ENCODE measurements at places on chromosomes 13 and 19.

- DNase-seq = no peak
These were observed 4.1 kb downstream of the MAB21L1 start for GRCh38 chr13:35472323-35472881.

GRCh38 chr13:67950603-67951002, 720.5 kb upstream of the PCDH9 start:
- no peak for DNase-seq

DNA sequence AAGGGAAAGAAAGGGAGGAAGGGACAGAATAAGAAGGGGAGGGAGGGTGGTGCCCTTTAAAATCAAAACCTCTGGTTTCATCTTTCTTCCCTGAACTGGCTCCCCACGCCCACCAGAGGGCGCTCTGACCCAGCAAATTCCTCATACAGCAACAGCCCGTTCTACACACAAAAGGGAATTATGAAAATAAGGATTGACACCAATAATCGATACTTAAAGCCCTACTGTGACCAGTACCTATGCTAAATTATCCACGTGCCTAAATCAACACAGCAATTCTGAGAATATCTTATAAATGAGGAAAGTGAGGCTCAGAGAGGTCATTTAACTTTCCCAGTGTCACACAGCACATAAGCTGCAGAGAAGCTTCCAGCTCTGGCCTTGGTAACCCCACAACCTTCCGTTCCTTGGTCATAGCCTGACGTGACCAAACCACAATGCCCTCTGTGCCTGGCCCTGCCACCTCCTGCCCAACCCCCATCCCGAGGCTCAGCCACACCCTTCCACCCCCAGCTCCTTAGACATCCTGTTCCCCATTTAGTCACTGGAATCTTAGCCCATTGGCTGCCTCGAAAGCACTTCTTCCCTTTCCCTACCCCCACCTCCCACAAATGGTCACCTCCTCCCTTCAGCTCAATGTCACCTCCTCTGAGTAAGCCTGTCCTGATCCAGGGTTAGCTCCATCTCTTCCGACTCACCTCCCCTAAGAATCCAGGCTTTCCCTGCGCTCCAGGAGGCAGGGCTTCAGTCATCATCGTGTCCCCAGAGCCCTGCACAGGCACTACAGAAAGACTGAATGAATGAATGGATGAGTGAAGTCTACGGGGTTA, 34.2 kb upstream of the PNMA8B start:
- peak; percentile 82 for DNase-seq

DNA sequence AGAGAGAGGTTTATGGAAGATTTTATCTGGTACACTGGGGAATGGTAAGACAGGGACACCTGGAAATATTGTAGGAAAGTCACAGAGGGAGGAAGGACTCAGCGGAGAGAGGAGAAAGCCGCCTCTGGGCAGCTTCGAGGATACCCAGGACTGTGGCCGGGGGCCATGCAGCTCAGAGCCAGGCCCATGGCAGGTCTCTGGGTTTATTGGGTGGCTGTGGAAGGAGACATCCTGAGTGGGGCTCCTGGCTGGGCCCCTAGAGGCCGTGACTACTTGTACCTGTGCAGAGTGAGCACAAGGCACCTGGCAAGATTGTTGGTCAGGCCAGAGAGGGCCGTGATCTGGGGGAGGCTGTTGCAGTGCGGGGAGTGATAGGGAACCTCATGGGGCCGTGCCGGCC, 3.4 kb downstream of the DAZAP1 start:
- no peak for DNase-seq

- no peak for DNase-seq
These were observed 16.9 kb downstream of the CBY2 start for GRCh38 chr13:45718992-45719391.

DNA sequence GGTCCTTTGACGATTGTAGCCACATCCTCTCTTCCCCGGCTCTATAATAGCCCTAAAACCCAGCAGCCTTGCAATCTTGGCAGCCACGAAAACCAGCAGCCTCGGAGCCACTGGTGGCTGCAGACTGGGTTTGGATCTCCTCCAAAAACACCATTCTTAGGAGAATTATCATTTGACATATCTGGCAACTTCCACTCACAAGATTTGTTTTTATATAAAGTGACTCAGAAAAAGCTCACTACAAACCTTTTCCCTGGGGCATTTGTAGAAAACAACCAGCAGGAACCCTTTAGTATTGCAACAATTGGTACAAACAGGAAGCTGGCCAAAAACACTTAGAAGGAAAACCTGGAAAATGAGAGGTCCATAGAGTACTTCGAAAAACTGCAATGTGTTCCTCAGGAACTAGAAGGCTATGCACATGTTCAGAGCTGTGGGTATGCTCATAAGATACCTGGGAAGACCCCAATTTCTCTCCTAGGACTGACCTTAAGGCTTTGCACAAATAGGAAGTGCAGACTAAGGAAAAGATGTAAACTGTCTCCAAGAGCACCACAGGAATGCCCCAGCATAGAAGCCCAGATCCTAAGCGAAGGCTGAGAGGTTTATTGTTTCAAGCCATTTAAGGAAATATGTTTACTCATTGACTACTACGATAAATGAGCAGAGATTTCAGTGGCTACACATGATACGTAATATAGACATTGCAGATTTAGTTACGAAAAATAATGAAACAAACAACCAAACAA, 71.2 kb downstream of the MYO16 start:
- DNase-seq = no peak

DNA sequence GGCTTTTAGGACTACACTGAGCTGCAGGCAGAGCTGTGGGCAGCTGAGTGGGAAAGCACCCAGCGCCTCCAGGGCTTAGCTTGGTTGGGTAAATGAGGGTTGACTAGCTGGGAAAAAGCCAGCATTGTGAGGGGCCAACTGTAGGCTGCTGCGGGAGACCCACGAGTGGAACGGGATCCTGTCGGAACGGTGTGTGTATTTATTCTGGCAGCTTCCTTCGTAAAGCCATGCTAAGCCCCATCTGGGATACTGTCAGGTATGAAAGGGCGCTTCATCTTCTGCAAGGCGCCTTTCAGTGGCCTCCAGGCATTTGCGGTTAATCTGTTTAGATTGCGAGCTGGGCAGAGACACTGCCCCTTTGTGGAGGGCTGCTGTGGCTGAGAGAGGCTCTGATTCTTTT, 39.5 kb upstream of the CNMD start:
- no peak for DNase-seq

- DNase-seq = no peak
These were observed 78.7 kb downstream of the RNF17 start for GRCh38 chr13:24842549-24843274.

DNA sequence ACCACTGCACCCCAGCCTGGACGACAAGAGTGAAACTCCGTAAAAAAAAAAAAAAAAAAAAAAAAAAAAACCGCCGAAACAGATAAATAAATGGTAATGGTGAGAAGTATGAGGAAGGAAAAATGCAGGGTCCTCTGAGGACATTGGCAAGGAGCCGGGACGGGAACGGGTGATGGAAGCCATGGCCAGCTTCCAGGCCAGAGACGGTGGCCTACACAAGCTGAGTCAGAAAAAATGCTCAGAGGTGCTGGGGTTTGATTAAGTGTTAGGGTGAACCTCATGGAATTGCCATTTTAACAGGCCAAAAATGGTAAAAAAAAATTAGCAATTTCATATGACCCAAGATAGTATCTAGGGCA, 866 bp upstream of the ZSWIM4 start:
- no peak for DNase-seq

DNA sequence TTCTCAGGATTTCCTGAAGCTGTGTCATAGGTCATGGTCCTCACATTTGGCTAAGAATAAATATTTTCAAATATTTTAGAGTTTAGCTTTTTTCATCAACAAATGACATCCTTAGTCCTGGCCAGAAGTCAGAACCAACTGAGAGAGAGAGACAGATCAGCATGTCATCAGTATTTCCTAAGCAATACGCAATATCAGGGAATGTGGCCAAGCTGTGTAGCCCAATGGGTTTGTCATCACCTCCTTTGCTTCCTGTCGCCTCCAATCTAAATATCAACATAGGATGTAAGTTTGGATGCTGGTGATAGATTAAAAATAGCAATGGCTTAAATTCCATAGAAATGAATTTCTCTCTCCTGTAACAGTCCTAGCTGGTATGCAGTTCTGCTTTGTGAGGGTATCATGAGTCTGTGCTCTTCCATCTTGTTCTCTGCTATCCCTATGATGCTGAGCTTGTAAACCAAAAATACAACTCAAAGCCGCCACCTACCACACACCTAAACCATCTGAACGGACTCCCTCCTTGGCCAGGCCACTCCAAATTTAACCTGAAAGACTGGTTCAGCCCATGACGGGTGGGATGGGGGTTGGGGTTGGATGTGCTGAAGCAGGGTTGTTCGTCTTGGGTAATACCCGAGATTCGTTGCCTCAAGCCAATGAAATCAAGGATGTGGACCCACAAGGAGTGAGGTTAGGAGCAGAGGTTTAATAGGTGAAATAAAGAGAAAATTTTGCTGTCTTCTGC, 10.0 kb upstream of the IGSF23 start:
- no peak for DNase-seq

- no peak for DNase-seq
These were observed 132.0 kb downstream of the FOXO1 start for GRCh38 chr13:40534456-40534855.

- no peak for DNase-seq
These were observed 111.3 kb upstream of the UQCRFS1 start for GRCh38 chr19:29324291-29324680.

- DNase-seq = peak; percentile 82
These were observed 2.6 kb downstream of the POU2F2 start for GRCh38 chr19:42129399-42130253.

DNA sequence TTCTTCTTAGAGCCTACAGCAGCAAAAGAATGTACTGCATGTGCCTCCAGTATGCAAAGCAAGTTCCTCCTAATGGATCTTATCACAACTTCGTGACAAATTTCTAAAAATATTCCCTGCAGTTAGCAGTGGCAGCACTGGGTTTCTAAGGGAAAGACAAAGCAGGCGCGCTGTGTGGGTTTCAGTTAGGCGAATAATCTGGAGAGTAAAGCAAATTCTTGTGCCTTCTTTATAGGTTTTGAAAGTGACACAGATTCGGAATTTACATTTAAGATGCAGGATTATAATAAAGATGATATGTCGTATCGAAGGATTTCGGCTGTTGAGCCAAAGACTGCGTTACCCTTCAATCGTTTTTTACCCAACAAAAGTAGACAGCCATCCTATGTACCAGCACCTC, 167.9 kb downstream of the LMO7 start:
- DNase-seq = no peak

GRCh38 chr13:113458253-113459065, 5.2 kb upstream of the ADPRHL1 start:
- DNase-seq = peak; percentile 43

DNA sequence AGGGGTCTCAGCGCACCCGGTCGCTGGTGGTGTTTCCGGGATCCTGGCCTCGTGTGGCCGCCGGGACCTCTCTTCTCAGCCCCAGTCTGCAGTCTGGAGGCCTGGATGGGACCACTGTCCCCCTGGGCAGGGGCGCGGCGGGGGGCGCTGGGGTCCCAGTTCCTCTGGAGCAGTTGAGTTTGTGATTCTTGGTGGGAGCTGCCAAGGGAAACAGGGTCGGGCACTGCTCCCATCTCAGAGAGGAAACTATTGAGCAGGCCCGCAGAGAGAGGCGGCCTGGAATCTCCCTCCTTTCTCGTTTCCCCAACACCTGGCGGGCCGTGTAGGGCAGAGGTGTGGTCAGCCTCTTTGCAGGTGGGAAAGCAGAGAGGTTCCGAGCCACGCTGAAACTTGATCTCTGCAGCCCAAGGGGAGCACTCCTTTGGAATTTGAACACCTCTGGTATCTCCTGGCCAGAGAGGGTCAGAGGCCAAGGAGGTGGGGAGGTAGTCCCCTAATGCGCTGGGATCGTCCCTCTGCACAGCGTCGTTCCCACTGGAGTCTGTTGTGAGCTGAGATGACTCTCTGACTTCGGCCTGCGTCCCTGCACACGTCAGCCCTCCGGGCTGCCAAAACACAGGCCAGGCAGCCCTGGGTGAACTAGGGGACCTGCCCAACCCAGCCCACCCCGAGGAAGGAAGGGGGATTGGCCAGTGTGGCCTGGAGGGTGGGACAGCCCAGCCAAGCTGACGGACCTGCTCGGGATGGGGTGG, 741 bp downstream of the PLEKHF1 start:
- DNase-seq = peak; percentile 39

GRCh38 chr13:76696370-76696769, 189.8 kb downstream of the KCTD12 start:
- DNase-seq = no peak

DNA sequence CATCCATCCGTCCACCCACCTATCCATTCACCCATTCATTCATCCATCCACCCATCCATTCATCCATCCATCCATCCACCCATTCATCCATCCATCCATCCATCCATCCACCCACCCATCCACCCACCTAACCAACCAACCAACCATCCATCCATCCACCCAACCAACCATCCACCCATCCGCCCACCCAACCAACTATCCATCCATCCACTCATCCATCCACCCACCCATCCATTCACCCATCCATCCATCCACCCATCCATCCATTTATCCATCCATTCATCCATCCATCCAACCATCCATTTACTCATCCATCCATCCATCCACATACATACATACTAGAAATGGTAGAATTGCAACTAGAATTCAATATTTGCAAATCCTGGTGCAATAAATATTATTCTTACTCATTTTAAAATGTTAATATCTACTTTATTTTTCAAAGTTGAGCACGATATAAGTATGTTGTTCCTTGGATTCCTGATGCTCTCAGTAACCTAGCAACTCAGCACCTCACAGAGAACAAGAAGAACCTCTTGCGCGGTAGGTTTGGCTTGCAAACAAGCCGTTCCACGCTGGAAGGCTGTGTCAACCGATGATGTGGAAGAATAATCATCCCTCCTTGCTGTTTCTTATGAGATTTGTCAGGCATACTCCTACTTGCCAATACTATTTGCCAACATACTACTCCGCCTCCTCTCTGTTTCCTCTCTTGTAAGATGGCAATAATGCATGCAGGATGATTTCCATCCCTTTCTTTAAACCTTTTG, 111.7 kb downstream of the GNG7 start:
- no peak for DNase-seq

- DNase-seq = peak; percentile 62
These were observed 3.6 kb downstream of the FOXO1 start for GRCh38 chr13:40662866-40663265.

DNA sequence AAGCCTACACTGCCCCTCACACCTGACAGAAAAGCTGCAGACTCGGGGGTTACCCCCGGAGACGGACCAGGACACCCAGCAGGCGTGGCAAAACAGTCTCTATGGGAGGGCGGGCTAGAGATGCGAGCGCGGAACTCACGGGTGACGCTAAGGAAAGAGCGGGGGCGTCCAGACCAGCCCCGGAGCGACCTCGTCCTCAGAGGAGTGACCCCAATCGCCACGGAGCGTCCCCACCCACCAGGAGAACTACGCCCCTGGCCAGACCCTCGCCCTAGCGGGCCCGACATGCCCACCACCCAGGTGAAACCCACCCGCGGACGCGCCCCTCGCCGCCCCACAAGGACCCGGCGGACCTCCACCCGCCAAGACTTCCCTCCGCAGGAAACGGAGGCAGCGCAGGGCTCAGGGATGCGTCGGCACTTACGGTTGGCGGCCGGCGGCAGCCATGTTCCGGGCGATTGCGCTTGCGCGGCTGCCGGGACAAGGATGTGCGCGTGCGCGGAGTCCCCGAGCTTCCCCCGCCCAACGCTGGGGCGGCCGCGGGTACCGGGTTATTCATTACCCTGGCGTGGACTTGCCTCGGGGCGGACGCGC, at the start of gene ZNF329:
Gene ZNF329 (minus strand): TSS at position 462 of the 594 bp plus-strand sequence. CDS start 21,286 bp downstream, outside the sequence.
- peak; percentile 90 for DNase-seq

GRCh38 chr13:41812851-41813250, 148.1 kb downstream of the VWA8 start:
- DNase-seq = peak; percentile 25

GRCh38 chr13:98828614-98829013, 76.1 kb upstream of the SLC15A1 start:
- no peak for DNase-seq

- DNase-seq = no peak
These were observed 26.8 kb upstream of the CXCL17 start for GRCh38 chr19:42469311-42470235.

- no peak for DNase-seq
These were observed 58.6 kb upstream of the SPRY2 start for GRCh38 chr13:80399340-80400163.

All from GM10248 (cell line).